ENCODE measurements at places on chromosomes 1 and 21. TPM values are rescaled to one million over a fixed set of nuclear protein-coding genes. Genes with fewer than 3 reads are reported as not detected.

GRCh38 chr1:30982937-30983336, 74.4 kb upstream of the SDC3 start:
- no peak for DNase-seq

- no peak for DNase-seq
Observed at GRCh38 chr1:242093116-242093515, 94.2 kb upstream of the MAP1LC3C start.

DNA sequence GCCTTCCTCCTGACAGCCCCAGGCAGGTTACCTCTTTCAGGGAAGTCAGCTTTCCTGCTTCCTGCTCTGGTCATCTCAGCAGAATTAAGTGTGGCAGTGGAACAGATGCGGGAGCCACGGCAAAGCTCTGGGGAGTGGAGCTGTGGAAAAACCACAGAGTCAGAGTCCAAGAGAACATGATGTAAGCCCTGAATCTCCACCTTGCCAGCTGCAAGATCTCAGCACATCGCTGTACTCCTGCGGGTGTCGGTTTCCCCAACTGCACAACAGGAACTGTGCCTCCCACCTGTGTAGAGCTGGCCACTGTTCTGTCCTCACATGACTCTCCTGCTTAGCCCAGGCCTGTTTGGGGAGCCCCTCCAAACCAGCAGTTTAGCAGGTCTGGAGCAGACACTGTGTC, 123.7 kb downstream of the MATN1 start:
- no peak for DNase-seq

DNA sequence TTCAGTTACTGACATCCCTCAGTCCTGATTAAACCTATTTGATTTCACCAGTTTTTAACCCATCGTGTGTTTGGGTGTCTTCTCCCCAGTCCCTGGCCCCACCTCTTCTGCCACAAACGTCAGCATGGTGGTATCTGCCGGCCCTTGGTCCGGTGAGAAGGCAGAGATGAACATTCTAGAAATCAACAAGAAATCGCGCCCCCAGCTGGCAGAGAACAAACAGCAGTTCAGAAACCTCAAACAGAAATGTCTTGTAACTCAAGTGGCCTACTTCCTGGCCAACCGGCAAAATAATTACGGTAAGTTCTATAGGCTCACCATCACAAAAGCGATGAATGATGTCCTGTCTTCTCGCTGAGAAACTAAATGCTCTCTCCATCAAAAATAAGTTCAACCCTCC, 28.7 kb downstream of the NBPF3 start:
- no peak for DNase-seq

DNA sequence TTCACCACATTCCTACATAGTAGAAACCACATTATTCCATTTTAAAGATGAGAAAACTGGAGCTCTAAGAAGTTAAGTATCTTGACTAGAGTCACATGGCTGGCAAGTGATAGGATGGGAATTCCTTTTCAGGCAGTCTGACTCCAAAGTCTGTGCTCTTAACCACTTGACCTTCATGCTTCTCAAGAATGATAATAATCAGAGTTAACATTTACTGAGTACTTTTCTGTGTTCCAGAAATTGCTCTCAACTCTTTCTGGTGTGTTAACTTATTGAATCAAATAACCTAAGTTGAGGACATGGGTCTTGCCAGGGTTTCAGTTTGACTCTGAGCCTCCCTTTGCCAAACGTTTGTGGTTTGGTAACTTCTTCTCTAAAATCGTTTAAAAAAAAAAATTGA, 169.4 kb downstream of the RASAL2 start:
- DNase-seq = no peak

- no peak for DNase-seq
Observed at GRCh38 chr1:192639607-192640368, 3.8 kb downstream of the RGS13 start.

- peak; percentile 36 for DNase-seq
Observed at GRCh38 chr1:24294716-24295371, 24.3 kb upstream of the GRHL3 start.

DNA sequence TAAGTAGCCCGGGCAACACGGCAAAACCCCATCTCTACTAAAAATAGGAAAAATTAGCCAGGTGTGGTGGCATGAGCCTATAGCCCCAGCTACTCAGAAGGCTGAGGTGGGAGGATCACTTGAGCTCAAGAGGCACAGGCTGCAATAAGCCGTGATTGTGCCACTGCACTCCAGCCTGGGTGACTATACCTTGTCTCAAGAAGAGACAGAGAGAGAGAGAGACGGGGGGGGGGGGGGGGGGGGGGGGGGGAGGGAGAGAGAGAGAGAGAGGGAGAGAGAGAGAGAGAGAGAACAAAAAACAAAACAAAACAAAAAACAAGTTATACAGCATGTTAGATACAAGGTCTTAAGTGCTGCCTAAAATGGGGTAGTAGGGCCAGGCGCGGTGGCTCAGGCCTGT, 77.8 kb upstream of the ZNF281 start:
- no peak for DNase-seq

DNA sequence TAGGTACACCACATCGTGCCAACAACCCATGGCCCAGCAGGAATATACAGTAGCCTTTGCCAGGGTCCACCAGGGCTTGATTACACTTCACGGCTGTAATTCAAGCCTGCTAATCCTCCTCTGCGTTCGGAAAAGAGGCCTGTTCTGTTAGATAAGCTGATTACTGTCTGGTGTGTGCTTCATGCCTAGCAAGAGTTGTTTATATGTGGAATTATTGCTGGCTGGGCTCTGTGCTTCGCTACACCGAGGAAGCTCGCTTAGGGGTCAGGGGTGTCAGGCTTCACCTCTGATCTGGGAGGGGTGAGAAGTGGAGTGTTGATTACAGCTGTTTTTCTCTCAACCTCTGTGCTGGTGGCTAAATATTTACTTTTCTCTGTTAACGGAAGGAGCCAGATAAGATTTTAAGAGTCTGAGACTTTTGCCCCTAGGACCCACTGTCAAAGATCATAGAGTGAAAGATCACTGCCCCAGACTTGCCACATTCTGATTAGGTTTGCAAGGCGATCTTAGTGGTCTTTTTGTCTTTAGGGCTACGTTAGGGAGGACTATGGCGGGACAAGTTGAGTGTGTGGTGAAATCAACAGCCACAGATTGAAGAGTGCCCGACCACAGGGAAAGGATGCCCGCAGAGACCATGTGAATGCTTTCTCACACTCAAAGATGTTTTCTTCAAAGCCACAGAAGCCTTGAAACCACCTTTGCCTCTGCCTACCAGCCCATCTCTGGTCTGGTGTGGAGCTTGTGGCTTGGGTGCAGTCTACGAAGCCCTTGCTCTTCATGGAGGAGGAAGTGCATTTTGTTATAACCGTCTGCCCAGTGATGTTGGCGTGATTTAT, 216.1 kb downstream of the PBX1 start:
- no peak for DNase-seq

- no peak for DNase-seq
Observed at GRCh38 chr1:14909273-14909672, 244.3 kb upstream of the TMEM51 start.

DNA sequence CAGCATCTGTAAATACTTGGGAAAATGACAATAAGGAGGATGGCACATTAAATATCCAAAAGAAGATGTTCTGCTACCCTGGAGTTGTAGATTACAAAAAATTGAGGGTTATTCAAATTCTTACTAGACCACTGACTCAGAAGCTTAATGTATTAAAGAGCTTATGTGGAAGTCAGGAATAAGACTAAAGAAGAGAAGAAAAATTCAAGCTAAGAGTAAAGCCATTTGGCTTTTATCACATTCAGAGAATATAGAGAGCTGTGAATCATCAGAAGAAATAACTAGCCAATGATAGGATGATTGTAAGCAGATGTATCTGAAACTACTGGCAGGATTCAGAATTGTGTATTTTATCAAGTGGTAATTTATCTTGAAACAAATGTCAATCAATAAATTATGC, 237.0 kb downstream of the TBX15 start:
- no peak for DNase-seq

- no peak for DNase-seq
Observed at GRCh38 chr1:197024460-197024859, 42.6 kb downstream of the F13B start.

GRCh38 chr1:203649551-203649998, 22.9 kb downstream of the ATP2B4 start:
- no peak for DNase-seq

- no peak for DNase-seq
Observed at GRCh38 chr21:35234725-35235124, 185.6 kb upstream of the RUNX1 start.

DNA sequence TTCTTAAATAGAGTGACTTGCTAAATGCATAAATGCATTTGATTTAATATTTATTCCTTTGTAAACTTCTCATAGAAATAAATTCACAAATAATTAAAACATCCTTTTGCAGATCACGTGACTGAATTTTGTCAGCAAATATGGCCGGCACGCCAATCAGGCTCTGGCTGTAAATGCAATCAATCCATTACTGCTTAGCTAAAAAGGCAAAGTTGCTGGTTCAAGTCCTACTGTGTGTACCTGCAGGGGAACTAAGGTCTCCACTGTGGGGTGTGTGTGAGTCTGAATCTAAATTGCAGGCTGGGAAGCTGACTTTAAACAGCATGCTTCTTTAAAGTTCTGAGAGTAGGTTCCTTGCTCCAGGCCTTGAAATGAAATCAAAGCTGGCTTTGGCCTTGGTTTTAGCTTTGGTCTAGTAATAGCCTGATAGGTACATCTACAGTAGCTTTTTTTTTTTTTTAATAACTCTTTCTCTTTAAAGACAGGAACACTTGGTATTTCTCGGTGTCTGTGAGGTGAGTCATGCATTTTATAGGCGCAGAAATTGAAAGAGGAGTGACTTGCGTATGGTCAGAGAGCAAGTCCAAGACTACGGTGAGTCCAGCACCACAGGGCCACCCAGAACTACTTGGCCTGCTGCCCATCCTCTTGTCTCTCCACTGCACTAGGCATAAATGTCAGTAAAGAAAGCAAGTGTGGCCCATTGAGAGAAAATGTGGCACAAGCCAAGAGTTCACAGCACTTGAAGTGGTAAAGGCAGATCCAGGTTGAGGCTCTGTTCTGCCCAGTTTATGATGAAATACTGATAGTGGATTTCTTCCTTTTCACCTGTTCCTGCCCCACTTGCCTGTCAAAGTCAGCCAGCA, 36.2 kb upstream of the LYST start:
- no peak for DNase-seq

DNA sequence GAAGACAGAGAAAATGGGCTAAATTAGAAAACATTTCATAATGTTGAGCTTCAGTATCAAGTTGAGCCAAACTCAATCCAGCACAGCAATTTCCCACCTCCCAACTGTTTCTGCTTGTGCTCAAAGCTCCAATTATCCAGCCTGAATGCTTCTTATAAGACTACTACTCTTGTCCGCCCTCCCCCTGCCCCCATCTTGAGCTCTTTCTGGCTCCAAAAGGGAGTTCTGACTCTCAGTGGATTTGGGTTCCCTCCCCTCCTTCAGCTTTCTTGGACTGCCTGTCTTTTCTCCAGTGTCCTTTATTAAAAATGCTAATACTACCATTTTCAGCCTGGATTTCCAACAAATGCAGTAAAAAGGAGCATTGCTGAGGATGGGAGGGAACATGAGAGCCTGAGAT, 174.8 kb downstream of the ASTN1 start:
- DNase-seq = no peak

DNA sequence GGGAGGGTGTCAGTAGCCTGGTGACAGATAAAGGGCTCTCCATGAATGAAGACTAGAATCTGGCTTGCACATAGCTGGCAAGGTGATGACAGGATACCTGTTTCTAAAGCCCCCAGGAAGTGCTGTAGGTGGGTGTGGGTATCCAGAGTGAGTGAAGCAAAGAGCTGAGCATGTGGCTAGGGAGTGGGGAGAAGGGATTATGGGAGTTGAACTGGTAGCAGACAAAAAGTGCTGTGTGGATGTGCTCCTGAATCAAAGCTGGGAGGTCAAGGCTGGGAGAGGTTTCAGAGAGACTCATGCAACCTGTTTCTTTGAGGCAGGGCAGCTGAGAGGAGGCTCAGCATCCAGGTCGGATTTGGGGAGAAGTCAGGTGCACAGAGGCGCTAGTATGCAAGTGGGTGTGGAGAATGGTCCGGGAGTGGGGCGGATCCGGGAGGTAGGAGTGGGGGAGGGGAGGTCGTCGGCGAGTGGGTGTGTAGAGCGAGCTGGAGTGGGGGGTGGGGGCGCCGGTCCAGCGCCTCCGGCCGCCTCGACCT, 600 bp downstream of the ASTN1 start:
- DNase-seq = no peak

DNA sequence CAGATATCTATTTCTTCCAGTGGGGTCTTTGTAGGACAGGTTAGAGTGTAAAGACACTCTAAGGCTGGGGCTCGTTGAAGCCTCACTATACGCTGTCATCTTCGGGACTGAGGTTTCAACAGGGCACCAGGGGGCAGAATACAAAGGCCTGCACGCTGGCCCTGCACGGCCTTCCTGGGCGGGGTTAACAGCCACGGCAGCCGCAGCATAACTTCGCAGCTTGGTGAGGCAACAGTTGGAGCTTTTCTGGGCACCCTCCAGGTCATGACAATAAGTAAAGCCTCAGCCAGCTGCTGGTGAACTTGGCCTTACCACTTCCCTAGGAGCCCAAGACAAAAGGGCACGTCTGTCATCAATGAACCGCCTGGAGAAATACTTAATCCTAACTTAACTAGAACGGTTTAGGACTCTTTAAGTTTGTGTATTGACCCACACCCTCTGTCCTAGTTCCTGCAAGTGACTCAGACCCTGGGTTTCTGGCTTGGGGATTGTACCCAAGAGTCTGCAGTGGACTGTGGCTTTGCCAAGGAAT, 2.3 kb upstream of the RUNX1 start:
- DNase-seq = peak; percentile 86

B3GALT5 gene
- 0.04 TPM for polyA plus RNA-seq

ZFP69 gene
- polyA plus RNA-seq = 1.7 TPM

APCS gene
- not detected for polyA plus RNA-seq

RNU1-1 gene
- not detected for polyA plus RNA-seq

LSS gene
- polyA plus RNA-seq = 25.1 TPM

ZSWIM5 gene
- polyA plus RNA-seq = 0.19 TPM

RNU1-3 gene
- polyA plus RNA-seq = not detected

NUP133 gene
- polyA plus RNA-seq = 8.0 TPM

LAPTM5 gene
- polyA plus RNA-seq = 28.7 TPM

RAP1A gene
- 88.4 TPM for polyA plus RNA-seq

WNT9A gene
- polyA plus RNA-seq = 1.3 TPM

CLCA1 gene
- polyA plus RNA-seq = 0.06 TPM

CELA3B gene
- polyA plus RNA-seq = not detected
